ENCODE measurements at places on chromosomes 4 and X.

DNA sequence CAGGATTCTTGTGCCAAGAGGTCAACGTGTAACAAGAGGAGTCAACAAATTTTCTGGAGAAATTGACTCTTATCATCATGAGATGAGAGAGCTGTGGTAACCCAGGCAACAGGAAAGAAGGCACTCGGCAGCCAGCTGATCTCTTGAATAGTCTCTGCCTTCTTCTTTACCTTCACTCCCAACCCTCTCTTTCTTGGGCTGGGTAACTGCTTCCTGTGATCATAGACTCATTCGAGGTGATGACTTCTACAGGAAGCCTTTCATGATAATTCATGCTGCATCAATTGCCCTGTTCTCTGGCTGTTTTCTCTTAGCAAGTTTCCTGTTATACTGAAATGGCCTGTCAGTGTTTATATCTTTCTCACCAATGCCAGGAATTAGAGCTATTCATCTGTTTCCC is 70.8 kb upstream of the FSTL5 start:
- DNase-seq: no peak

DNA sequence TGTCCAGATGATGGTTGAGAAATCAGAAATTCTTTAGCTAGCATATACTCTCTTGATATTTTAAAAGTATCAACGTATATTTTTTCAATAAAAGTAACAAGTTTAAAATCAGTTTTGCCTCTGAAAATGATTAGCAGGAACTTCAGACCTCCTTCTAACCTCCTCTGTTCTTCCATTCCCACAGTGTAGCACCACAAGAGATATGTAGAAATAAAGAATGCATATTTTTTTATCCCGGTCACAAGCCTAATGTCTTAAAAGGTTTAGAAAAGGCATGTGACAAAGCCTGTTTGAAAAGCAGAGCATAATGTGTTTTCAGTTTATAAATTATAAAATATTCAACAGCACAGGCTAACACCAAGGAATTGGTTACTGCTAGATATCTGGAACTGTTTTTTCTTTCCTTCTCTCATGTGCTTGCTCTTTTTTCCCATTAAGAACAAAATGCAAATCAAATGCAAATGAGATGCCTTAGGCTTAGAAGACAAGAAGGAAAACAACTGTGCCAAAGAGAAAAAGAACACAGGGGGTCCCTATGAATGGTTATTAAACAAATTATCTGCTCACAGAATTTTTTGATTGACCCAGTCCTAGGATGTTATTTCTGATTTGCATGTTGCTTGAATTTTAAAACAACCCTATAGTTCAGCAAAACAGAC is 351.7 kb upstream of the FAM241A start:
- no peak for DNase-seq

- no peak for DNase-seq
These were observed 34.6 kb upstream of the IL9R start for GRCh38 chrX:155962906-155963305.

- DNase-seq: no peak
These were observed 1.4 kb downstream of the ADGRA3 start for GRCh38 chr4:22514481-22514880.

DNA sequence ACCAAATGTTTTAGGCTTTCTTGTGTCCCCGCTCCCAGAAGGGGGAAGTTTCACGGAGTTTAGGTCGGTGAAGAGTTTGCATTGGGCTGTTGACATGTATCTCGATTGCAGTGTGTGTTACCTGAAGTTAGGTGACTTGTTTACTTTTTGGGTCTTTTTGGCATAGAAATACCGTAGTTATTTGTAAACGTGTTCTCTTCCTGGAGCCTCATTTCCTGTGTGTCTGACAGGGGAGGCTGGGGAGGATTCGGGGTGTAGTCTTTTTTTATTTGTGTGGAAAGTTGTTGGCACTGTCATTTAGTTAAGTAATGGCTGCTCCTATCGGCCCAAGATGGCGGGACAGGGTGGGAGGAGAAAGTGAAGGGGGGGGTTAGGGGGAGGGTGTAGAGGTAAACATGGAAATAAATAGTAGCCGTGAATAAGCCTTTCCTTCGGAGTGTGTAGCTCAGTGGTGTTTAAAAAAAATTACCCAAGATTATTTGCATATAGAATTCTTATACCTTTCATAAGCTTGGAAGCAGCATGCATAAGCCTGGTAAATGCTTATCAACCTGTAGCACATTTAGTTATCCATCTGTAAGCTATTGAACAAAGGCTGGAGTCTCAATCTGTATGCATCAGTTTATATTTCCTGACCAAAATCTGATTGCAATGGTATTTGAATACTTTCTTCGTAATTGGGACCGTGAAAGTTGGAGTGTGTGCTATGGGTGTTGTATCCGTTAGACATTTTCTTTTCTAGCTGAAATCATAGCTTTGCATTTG is 1.6 kb downstream of the KDM6A start:
- peak; percentile 59 for DNase-seq

GRCh38 chr4:16090096-16090705 is 6.4 kb upstream of the PROM1 start:
- no peak for DNase-seq
